Choroid plexus epithelial cell (primary cell): ENCODE measurements at places on chromosomes 5 and 9.

GRCh38 chr9:17578911-17579793 lies at the start of gene SH3GL2:
SH3GL2 (plus strand) TSS chr9:17579066.
- peak; percentile 20 for DNase-seq

DNA sequence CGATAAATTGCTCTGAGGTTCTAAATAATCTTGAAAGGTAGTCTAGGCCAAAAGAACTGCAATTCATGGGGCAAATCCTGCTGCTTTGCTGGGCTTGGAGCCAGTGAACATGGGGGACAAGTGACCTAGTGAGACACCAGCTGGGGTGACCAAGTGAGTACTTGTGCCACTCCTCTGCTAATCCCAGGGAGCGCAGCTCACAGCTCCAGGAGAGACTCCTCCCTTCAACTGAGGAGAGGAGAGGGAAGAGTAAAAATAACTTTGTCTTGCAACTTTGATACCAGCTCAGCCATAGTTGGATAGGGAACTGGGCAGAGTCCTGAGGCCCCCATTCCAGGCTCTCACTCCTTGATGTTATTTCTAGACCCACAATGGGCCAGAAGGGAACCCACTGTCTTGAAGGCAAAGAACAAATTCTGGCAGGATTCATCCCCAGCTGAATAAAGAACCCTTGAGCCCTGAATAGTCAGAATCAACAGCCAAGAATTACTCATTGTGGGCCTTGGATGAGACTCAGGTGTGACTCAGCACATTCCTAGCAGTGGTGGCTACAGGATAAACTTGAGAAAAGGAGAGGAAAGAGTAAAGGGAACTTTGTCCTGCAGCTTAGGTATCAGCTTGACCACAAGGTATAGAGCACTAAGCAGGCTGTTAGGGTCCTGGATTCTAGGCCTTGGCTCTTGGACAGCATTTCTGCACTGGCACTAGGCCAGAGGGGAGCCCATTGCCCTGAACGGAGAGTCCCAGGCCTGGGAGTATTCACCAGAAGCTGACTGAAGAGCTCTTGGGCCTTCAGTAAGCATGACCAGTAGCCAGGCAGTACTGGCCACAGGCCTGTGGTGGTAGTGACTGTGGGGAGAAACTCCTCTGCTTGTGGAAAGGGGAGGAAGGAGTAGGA lies 288.3 kb upstream of the CDH18 start:
- DNase-seq, result peak; percentile 84

DNA sequence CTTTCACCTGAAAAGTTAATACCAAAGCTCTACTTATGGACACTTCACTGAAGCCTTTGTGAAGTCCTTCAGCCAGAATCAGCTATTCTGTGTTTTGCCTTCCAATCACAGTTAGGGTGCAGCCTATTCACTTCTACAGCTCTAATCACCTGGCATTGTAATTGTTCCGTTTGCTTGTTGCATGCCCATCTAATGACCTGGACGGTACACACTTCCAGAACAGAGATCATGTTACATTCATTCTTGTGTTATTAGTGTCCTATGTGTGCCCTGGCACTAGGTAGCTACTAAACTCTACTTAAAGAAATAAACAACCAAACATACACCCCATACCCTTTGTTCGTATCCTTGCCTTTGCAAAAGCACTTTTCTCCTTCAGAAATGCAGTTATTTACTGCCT lies 1162.9 kb upstream of the WWC1 start:
- DNase-seq, result no peak

- DNase-seq, result no peak
Measured at GRCh38 chr9:89377411-89377810, 59.1 kb downstream of the SECISBP2 start.

- DNase-seq, result peak; percentile 61
Measured at GRCh38 chr5:20601678-20602100, 613.7 kb upstream of the CDH18 start.

DNA sequence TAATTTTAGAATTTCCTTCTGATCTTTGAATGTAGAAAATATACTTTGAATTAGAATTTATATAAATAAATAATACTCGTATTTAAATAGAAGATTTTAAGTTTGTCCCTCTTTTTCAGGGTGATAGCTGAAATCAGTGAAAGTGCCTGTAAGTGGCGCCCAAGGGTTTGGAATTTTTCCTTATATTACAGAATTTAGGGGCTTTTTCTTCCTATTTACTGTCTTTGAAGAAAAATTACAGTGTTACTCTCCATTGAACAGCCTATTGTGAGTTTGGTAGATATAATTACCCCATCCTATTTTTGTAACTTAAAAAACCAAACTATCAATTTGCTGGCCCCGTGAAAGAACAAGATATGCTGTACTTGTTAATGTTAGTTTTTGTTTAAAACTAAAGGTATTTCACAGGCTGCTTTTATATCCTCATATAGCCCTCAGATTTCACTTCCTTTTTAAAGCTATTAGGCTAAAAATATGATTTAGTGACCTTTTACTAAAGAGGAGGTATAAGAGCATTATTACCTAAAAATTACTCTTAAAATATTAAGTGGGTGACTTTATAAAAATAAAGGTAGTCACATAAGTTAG lies 3.2 kb downstream of the MAP3K1 start:
- peak; percentile 76 for DNase-seq

- peak; percentile 14 for DNase-seq
Measured at GRCh38 chr5:180860273-180860886, 696 bp downstream of the ZFP62 start.

DNA sequence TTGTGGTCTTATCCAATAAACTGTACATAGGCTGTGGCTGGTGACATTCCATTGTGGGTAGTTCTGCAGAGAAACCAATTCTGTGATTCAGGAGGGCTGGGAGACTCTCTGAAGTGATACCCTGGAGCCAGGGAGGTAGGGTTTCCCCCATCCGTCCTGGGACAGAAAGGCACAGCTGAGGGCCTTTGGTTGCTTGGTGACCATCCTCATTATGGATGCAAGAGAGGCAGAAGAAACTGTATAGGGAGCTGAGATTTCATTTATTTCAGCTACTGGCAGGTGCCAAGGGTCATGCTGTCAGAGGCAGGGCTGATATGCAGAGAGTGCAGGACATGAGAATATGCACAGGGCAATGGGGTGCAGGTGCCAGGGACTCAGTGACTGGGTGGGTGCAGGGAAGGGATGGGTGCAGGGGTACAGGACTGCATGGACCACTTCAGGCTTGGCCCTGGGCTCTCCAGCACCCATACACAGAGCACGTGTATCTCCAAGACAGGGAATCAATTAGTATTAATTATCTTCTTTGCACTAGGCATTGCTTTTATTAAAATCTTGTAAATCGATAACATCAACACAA lies 236.5 kb downstream of the ICE1 start:
- no peak for DNase-seq

DNA sequence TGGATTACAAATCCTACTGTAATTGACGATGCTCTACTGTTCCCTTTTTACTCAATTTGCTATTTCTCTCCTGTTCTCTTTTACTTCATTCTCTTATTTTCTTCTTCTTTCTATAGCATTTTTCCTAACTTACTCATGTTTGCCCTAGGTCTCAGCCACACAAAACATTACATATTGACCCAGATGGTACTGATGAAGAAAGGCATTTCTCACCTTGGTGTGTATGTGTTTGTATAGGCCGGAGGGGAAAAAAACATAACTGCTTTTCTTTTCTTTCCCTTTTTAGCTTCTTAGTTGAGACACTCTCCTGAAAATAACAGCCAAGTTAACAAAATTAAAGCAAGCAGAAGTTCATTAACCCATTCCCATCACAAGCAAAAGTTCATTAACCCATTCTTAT lies 1019.8 kb upstream of the CDH18 start:
- DNase-seq, result no peak

DNA sequence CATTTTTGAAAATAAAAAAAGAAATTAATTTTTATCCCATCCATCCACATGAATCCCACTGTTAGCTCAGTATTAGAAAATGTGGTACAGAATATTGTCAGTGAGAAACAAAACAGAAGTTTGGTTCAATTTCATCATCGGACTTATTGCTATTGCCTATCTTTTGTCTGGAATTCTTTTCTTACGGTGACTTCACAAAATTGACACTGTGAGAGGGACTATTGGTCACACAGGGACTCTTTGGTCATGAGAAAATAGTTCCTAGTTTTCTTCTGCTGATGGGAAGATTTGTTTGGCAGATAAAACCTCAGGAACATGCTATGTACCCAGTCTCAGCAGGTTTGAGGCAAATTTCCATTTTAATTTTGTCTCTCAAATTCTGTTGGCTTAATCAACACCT lies 186.2 kb upstream of the ELL2 start:
- DNase-seq, result no peak
